NCI-H187 (cell line): ENCODE measurements at places on chromosomes 3 and 15.

GRCh38 chr3:107432013-107432515, 54.8 kb downstream of the CCDC54 start:
- DNase-seq = no peak

DNA sequence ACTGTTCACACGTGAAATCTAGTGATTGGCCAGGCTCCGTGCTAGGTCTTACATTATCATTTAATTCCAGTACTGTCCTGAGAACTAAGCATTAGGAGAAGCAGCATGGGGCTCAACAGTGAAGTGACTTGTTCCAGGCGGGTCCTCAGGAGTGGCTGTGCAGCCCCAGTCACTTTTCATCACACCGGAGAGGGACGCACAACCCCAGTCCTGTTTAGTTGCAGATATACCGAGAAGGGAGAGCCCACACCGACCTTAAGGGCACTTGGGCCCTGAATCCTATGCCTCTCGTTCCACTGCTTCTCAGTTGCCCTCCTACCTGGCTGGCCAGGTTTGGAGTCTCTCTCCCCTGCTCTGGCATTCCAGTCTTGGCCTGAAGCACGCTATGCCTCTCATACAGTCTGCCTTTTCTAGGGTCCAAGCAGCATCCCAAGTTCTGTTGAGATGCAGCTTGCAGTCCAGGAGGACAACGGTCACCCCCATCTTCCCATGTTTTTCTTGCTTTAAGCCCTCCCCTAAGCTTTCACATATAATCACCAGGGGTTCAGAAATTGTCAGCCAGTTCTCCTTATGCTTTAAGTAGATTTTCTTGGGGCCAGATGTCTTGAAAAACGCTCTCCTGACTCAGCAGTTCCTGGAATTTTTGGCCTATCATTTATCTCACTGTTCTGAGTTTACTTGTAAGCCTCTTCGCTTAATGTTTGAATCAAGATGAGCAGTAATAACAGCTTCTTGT, 10.1 kb downstream of the FAM131A start:
- no peak for DNase-seq

GRCh38 chr15:66454143-66454542, 43.4 kb downstream of the SNAPC5 start:
- DNase-seq = no peak

- DNase-seq = no peak
Observed at GRCh38 chr3:35183927-35184675, 455.2 kb upstream of the ARPP21 start.

DNA sequence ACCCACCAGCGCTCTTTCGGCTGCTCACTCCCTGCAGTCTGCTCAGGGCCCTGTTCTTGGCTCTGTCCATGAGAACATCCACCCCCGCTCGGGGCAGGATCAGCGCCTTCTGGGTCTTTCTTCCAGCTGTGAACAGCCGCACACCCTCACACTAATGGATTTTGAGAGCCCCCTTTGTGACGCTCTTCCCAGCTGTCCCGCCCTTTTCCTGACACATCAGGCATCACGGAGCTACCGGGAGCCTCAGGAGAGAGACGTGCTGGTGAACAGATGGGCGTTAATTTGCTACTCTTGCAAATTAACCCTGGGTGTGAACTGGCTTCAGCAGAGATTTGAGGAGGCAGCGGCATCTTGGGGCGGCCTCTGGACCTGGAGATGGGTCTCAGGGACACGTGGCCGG, 113.0 kb downstream of the TMEM266 start:
- no peak for DNase-seq

DNA sequence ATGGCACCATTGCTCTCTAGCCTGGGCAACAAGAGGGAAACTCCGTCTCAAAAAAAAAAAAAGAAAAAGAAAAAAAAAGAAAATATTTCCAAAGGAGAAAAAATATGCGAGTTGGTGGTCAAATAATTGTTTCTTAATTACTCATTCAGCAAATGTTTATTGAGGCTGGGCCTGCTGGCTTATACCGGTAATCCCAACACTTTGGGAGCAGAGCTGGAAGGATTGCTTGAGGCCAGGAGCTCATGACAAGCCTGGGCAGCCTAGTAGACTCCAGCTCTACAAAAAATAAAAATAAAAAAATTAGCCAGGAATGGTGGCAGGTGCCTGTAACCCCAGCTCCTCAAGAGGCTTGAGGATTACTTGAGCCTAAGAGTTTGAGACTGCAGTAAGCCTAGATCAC, 4.1 kb downstream of the KNL1 start:
- no peak for DNase-seq

DNA sequence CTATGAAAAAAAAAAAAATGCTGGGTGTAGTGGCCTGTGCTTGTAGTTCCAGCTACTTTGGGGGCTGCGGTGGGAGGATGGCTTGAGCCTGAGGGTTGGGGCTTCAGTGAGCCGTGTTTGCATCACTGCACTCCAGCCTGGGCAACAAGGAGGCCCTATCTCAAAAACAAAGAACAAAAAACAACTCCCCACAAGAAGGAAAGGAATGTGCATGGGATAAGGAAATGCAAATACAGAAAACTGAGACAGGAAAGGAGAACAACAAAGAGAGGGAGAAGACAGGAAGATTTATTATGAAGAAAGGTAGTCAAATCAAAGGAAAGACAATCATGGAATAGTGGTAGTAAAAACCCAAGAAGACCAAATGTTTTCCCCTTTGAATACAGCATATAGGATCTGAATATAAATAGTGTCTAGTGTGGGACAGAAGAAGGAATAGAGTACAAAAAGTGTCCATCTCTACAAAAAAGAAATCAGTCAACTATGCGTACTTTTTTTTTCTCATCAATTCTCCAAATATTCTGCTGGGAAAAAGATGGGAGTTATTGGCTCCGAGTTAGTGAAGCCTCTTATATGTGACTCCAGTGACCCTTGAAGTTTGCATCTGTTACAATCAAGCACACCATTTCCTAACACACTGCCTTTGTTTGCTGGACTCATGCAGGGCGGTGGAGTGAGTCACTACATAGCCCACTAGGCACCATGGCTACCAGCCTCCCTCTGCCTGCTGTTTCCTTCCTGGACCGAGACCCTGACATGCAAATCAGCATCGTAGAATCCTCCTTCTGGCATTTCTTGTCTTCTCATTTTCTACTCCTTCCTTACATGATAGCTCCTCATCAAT, 101.2 kb upstream of the PTX3 start:
- no peak for DNase-seq

GRCh38 chr3:46953234-46954010, 23.1 kb downstream of the CCDC12 start:
- no peak for DNase-seq

DNA sequence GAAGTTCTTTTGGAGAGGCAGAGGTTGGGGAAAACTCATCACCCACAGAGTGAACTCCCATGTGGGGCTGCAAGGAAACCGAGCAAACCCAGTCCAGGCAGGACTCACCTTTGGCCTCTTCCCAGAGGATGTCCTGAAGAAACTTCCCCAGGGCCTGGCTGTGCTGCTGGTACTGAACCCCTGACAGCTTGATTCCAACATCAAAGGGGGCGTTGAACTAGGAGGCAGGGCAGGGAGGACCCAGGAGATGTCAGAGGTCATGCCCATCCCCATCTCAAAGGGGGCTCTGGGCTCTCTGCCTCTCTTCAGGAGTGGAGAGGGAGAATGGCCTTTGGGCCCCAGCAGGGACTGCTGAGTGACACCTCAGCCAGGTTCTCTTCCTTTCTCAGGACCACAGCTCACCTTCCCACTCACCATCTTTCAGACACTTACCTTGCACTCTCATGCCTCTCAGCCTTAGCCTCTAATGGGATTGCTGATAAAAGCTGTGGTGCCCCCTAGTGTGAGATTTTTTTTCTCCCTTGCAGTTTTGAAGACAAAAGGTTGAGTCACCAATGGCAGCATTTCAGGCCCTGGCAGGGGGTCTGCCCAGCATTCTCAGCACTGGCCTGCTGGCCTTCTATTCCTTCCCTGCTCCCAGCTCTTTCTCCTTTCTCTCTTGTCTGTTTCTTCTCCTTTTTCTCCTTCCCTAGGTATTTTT, 6.0 kb downstream of the GHRL start:
- no peak for DNase-seq

GRCh38 chr3:167882057-167882667, 146.6 kb downstream of the SERPINI1 start:
- no peak for DNase-seq

GRCh38 chr15:67104510-67104909, 39.1 kb downstream of the SMAD3 start:
- no peak for DNase-seq

DNA sequence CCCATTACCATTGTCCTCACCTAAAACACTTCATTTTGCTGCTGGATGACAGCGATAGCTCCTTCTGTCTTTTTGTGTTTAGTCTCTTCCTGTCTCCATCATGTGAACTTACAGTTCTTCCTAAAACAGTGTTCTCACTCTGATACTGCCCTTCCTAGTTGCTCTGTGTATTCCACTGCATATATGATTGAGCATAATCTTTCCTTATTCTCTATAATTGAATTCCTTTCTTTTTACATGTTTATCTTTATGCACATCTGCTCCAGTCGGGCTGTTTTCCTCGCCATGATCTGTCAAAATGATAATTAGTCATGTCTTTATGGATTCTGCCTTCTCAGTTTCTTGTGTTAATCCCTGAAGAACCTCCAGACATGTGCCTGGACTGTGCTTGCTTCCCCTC, 405.1 kb upstream of the SEMA6D start:
- no peak for DNase-seq

GRCh38 chr15:90124507-90124906, 22.2 kb upstream of the IDH2 start:
- no peak for DNase-seq

- DNase-seq = no peak
Observed at GRCh38 chr3:195806916-195807231, 4.9 kb downstream of the MUC4 start.

GRCh38 chr15:65818927-65819562, 27.0 kb upstream of the DENND4A start:
- DNase-seq = no peak
